ENCODE measurements at places on chromosomes 2 and 18.

- DNase-seq, result no peak
Observed at GRCh38 chr2:40374543-40375240, 77.2 kb downstream of the SLC8A1 start.

GRCh38 chr18:42011053-42011452 is 56.0 kb downstream of the PIK3C3 start:
- no peak for DNase-seq

GRCh38 chr18:76895498-76895897 is 73.1 kb downstream of the ZNF236 start:
- no peak for DNase-seq

DNA sequence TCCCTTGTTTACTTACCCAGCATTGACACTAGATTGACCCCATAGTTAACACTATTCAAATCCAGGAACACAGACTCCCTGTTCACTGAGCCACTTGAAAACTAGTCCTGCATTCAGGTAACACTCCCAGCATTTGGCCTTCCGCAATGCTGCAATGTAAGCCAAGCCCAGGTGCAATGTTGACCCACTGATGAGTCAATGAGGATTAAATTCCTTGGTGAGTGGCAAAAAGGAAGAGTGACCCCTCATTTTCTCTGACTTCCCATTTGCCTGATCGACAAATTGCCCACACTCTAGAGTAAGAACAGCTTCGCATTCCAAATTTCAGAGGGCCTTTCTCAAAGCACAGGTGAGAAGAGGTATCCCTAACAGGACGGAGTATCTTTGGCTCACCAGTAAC is 251.9 kb downstream of the FBXO15 start:
- DNase-seq, result no peak

- DNase-seq, result no peak
Observed at GRCh38 chr2:9779596-9780264, 63.5 kb upstream of the TAF1B start.

GRCh38 chr2:84885111-84885510 is 4.2 kb upstream of the TRABD2A start:
- DNase-seq, result no peak
